ENCODE measurements at places on chromosomes 13 and 19. TPM values are rescaled to one million over a fixed set of nuclear protein-coding genes. Genes with fewer than 3 reads are reported as not detected.

GRCh38 chr13:48773531-48774275, 120.0 kb downstream of the CYSLTR2 start:
- no peak for DNase-seq

- no peak for DNase-seq
Measured at GRCh38 chr13:42747399-42747873, 33.9 kb upstream of the FAM216B start.

GRCh38 chr19:52640916-52641315, 2.8 kb upstream of the ZNF83 start:
- no peak for DNase-seq

DNA sequence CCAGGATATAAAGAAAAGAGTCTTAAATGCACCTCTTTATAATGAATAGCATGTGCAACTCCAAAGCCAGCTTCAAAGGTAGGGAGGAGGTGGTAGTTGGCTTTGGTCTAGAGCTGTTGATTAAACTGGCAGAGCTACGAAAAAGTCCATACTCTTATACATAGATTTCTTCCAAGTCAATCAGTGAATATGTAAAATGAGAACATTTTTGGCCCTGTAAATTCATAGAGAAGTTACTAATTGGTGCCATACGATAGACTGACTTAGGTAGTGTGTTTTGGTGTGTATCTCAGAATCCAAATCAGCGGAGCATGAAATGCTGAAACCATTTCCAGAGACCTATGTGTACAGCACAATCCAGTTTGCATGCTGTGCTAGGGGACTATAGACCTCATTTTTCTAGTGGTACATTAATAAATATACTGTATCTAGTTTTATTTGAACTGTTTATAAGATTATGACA, 17.1 kb upstream of the DPY19L3 start:
- no peak for DNase-seq

GRCh38 chr13:21031594-21032275, 29.7 kb downstream of the LATS2 start:
- DNase-seq = no peak

The SIGLEC8 gene
- 0.10 TPM for polyA plus RNA-seq

The ZNF99 gene
- polyA plus RNA-seq = 0.23 TPM

The RAP2A gene
- polyA plus RNA-seq = 24.9 TPM

DNA sequence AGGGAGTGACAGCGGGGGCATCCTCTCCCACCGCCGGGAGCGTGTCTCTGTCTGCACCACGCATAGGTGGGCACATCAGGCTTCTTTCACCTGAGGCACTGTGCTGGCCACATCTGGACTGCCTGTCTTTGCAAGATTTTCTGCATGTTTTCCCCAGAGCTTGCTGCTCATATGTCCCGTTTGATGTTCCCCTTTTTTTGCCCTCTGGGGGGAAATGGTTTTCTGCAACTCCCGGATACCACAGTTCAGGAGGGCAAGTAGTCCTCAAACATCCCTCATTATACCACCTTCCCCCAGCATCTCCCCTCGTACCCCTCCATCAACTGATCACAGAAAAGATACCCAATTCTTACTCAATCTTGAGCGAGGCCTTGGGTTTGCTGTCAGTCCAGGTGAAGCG, 168.0 kb downstream of the PAN3 start:
- no peak for DNase-seq

GRCh38 chr13:82717249-82717648, 1165.0 kb downstream of the SLITRK1 start:
- no peak for DNase-seq

DNA sequence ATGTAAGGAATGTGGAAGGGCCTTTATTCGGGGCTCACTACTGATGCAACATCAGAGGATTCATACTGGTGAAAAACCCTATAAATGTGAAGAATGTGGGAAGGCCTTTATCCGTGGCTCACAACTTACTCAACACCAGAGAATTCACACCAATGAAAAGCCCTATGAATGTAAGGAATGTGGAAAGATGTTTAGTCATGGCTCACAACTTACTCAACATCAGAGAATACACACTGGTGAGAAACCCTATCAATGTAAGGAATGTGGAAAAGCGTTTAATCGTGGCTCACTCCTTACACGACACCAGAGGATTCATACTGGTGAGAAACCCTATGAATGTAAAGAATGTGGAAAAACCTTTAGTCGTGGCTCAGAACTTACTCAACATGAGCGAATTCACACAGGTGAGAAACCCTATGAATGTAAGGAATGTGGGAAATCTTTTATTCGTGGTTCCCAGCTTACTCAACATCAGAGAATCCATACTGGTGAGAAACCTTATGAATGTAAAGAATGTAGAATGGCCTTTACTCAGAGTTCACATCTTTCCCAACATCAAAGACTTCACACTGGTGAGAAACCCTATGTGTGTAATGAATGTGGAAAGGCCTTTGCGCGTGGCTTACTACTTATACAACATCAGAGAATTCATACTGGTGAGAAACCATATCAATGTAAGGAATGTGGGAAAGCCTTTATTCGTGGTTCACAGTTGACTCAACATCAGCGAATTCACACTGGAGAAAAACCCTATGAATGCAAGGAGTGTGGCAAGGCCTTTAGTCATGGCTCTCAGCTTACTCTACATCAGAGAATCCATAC, 44.3 kb downstream of the ZNF585A start:
- DNase-seq = no peak

The WDR88 gene
- polyA plus RNA-seq = 0.63 TPM

- DNase-seq = no peak
Measured at GRCh38 chr13:39587939-39588338, 15.1 kb downstream of the LHFPL6 start.

GRCh38 chr13:104975272-104975671, 1560.2 kb downstream of the EFNB2 start:
- no peak for DNase-seq

DNA sequence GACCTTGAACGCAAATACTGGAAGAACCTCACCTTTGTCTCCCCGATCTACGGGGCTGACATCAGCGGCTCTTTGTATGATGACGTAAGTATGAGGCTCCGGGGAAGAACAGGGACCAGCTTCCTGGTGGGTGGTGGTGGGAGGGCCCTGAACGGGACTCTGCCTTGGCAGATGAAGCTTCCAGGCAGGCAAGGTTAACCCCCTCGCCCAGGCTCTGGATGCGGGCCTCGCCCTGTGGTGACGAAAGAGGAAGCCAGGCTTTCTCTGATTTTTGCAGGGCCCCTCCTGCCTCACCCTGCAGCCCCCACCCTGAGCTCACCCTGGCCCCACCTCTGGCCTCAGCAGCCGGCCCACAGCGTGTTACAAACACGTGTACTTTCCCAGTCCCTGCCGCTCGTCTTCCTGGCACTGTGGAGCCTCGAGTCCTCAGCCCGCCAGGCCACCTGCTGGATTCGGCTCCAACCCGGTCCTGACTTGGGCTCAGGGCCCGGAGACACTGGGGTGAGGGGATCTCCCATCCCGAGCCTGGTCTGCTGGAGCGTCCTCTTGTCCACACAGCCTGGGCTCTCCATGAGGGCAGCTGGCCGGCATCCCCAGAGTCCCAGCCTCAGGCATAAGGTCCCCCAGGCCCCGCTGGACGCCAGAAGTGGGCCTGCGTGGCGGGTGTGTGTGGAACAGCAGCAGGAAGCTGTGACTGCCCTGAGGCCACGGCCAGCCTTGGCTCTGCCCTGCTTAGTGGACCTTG, 72.4 kb downstream of the KDM4B start:
- no peak for DNase-seq

GRCh38 chr13:99725644-99726043, 224.4 kb downstream of the TM9SF2 start:
- DNase-seq = no peak

The ZNF554 gene
- polyA plus RNA-seq = 7.2 TPM

DNA sequence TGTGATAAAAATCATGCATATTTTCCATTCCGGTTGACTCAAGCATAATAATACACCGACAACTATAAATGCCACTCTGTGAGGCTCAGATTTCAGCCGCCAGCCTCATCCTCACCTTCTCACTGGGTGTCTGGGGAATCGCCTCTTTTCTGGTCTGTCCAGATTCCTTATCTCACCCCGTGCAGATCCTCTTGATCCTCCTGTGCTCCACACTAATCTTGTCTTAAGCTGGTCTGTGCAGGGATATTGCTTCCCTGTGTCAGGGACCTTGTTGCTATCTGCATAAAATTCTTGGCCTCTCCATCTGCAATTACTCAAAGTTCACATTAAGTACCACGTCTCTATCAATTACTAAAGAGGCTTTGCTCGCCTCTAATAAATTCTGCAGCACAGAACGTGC, 116.6 kb upstream of the SPACA7 start:
- no peak for DNase-seq

GRCh38 chr19:8224394-8225145, 15.4 kb downstream of the CERS4 start:
- DNase-seq = no peak

GRCh38 chr13:112140366-112140765, 73.4 kb downstream of the SOX1 start:
- DNase-seq = no peak

DNA sequence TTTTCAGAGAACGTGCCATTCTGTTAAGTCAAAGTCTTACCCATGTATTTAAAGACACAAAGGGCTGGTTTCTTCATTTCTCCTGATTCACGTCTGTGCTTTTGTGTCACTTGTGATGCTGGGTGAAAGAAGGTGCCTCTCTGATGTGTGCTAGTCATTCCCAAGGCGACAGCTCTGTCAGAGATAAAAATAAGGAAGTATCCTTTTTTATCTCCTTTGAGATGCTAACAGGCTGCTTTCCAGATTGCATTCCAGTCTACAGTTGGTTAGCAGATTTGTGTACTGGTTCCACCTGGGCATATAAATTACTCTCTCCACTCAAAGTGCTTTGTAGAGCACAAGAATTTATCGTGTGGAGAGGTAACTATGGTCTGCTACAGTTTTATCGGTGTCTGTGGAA, 33.5 kb upstream of the DCT start:
- DNase-seq = no peak

The MEF2B gene
- 2.8 TPM for polyA plus RNA-seq

DNA sequence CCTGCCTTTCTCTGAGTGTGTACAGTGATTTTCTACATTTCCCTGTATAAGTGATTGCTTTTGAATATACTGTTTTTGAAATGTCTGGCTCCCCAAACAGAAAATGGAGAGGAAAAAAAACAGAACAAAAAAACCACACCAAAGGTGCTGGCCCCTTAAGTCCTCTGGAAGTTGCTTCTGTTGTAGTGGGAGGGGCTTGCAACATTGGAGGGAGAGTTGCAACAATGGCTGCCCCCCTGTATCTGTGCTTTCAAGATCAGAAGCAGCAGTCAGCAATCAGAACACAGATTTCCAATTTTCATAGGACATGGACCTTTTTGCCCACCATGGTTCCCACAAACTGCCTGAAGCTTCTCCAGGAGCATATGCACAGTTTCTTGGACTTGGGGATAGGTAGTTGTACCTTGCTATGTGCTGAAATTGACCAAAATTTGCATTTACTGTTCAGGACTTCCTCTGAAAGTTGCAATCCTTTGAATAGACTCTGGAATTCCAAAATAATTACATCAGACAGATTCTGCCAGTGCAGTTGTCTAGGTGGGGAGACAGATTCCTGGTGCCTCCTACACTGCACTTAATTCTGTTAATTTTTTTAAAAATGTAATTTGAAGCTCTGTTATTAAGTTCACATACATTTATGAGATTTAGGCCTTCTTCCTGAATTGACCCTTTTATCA, 13.8 kb downstream of the BIVM start:
- DNase-seq = no peak
